Stimulated activated CD4-positive, alpha-beta T cell treated with anti-CD3 and anti-CD28 coated beads, TNF-alpha, amount 100 ng/mL, for 24 hours (primary cell): ENCODE measurements at places on chromosomes 2 and 18.

- DNase-seq, result no peak
Measured at GRCh38 chr18:35875566-35875965, 96.9 kb upstream of the RMP24 start.

DNA sequence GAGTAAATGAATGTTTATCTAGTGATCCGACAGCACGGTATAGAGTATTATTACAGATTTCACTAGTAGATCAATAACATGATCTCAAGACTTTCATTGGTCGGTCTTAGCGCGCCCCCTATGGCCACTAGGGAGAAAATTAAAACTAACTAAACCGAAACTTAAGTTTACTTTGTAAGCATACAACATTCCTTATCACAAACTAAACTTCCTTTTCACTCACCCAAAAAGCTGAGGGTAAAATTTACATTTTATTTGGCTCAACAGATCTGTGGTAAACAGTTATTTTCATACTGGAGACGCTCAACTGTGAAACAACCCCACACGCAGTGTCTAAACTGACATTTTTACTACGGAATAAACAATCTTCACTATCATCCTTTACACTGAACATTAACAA, 215.6 kb upstream of the MAP2 start:
- DNase-seq, result no peak

GRCh38 chr18:76426737-76427305, 68.2 kb downstream of the ZNF516 start:
- DNase-seq, result no peak

DNA sequence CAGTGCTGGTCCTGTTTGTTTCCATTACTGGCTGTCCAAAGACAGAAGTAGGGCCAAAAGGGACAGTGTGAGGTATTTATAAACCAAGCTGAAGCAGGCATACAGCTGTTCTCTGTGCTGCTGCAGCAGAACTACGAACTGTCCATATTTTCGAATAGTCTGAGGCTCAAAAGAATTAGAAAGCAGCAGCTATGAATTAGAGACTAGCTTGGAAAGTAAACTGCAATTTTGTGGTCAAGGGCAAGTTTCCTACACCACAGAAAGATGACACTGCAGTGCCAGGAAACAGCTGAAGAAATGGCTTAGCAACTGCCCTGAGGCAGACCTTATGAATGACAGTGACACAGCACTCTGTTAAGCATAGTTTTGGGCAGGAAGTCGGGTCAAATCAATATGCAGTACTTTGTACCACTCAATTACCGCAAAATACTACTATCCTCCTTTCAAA, 125.3 kb downstream of the TMEM131 start:
- DNase-seq, result peak; percentile 3

DNA sequence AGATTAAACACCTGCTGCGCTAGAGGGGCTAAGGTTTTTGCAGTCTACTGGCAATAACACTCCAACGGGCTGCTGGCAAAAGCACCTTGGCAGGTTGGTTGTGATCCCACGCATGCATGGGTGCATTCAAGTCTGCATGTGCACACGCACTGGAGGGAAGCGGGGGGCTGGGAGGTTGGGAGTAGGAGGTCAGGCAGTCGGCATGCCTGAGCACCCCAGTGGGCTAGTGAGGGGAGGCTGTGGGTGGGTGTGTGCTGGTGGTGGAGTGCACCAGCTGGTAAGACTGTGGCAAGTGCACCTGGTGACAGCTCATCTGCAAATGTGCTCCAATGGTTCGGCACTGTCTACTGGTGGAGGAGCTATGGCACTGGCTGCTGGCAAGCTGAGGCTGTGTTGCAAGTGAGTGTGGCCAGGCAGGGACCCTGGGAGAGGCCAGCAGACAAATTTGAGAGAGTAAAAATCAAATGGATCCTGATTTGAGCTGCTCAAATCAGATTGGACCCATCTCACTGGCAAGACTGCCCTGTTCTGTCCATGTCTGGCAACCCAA, 460.6 kb upstream of the DSEL start:
- DNase-seq, result no peak

GRCh38 chr2:8590938-8591337, 90.9 kb upstream of the ID2 start:
- no peak for DNase-seq

DNA sequence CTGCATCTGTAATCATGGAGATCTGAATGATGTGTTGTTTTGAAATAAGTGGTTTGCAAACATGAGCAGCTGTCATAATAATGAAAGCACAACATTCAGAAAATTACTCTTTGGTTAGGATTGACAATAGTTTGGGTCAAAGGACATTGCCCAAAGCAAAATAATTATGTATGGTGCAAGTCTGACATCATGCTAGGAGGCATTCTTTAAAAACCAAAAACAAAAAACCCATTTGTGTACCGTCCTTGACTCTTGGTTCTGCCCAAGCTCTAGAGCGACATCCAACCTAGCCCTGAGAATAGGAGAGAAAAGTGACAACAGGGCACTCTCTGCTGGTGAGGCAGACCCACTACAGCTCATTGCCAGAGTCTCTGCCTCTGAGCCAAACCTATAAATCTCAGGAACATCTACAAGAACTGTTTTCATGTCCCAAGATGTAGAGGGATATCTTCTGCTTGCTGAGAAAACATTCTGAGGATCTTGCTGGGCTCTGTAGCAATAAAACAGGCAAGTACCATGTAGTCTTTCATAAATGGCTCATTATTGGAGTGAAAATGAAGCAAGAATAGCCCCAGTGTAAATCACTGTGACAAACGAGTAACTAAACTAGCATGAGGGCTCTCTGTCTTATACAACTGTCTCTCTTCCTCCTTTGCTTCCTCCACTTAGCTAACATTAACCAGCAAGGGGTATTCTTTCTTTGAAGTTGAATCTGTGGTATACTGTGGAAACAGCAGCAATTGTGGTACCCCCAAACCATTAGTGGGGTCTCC, 266.8 kb upstream of the CXCR4 start:
- peak; percentile 32 for DNase-seq

DNA sequence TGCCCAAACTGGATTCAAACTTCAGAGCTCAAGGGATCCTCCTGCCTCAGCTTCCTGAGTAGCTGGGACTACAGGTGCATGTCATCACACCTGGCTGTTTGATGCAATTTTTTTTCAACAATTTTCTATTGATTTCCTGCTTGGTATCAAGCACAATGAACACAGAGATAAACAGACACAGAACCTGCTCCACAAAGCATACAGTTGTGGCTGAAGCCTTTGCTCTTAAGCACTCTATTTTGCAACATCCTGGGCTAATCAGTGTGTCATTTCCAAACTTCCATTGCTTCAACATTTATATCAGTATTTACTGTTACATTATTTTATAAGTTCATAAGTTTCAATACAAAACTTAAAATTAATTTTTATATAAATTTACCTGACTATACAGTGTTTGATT, 79.4 kb downstream of the NEB start:
- no peak for DNase-seq

DNA sequence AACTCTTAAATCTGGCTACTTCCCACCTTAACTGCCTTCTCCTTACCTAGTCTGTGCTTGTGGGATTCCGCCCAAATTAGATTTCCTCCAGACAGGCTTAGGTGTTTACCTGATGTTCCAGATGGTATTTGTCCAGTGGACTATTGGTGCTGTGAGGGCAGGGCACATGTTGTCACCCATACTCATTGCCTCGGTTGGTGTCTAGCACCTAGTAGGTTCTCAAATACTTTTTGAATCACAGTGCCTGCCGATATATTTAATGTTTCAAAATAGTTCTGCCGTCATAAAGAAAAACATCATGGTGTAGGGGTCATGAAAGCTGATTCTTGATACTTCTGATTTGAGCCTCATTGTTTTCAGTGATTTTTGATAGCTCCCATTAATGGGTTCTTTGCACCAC, 1.1 kb downstream of the SEPTIN2 start:
- DNase-seq, result no peak

DNA sequence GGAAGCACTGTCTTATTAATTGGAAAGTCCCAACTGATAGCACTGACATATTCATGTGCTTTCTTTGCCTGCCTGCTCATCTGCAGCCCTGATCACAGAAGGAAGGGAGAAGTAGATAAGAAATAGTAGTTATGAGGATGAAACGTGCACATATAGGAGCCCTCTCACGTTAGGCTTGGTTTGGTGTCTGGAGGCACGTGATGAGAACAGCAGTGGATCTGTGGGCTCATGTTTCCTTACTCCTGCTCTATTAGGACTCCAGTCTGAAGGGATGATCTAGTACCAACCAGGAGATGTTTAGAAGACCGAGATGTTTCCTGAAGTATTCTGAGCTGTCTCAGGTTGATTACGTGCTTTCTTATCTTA, 84.9 kb downstream of the MAP4K4 start:
- no peak for DNase-seq

- DNase-seq, result no peak
Measured at GRCh38 chr2:86280191-86280667, 57.2 kb downstream of the REEP1 start.

- no peak for DNase-seq
Measured at GRCh38 chr2:12313445-12314126, 403.1 kb upstream of the TRIB2 start.

DNA sequence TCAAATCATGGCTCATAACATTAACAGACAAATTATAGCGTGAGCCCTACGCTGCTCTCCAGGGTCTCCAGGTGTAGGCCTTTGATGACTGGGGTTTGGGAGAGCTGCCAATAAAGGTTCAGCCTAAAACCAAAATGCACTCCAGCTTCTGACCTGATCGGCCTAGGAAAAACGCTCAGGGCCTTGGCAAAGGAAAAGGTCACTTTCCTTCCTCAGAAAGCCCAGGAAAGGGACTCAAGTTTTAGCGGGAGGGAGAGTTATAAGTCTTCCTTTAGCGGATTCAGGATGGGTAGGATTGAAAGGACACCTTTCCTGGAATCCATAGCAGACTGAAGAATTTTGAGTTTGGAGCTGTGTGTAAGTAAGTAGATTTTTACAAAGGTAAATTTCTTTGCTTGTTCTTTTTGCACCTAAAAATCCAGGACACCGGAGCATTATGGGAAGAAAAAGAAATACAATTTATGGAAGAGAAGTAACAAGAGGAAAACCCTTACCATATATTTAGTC, 8.8 kb downstream of the EVX2 start:
- DNase-seq, result no peak

- DNase-seq, result no peak
Measured at GRCh38 chr2:43331422-43331821, 105.0 kb upstream of the ZFP36L2 start.

GRCh38 chr2:17803497-17803896, 12.8 kb upstream of the MSGN1 start:
- no peak for DNase-seq

- no peak for DNase-seq
Measured at GRCh38 chr2:39023649-39024048, 97.2 kb downstream of the SOS1 start.

- no peak for DNase-seq
Measured at GRCh38 chr2:144215701-144216675, 303.9 kb downstream of the ZEB2 start.

GRCh38 chr2:148876202-148876594, 1.2 kb downstream of the KIF5C start:
- DNase-seq, result no peak

- no peak for DNase-seq
Measured at GRCh38 chr18:78891185-78891762, 88.3 kb upstream of the SALL3 start.
